ENCODE measurements at places on chromosomes 4 and X.

DNA sequence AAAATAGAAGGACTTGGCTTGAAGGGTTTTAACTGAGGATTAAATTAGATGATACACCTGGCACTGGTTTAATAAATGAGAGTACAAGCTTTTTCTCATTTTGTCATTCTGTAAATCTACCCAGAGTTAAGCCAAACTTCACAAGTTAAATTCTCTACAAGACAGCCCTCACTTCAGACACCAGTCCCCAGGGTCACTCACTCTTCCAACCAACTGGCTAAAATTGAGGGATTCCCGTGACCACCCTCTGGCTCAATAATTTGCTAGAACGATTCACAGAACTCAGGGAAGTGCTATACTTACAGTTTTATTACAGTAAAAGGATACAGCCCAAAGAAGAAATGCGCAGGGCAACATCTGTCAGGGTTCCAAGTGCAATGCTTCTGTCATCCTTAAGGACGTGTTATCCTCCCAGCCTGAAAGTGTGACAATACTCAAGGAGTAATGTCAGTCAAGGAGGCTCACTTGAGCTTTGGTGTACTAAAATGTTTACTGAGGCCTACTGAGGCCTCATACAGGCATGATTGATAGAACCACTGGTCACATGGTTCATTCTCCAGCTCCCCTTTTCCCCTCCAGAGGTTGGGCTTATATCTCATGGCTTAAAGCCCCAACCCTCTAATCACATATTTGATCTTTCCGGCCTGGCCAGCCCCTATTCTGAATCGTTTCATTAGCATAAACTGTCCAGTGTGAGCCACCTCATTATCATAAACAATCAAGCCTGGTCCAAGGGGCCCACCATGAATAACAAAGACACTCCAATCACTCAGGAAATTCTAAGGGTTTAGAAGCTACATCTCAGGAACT lies 9.6 kb upstream of the TMSB4X start:
- DNase-seq = no peak

GRCh38 chr4:2416564-2417225 lies 1.8 kb downstream of the ZFYVE28 start:
- no peak for DNase-seq

DNA sequence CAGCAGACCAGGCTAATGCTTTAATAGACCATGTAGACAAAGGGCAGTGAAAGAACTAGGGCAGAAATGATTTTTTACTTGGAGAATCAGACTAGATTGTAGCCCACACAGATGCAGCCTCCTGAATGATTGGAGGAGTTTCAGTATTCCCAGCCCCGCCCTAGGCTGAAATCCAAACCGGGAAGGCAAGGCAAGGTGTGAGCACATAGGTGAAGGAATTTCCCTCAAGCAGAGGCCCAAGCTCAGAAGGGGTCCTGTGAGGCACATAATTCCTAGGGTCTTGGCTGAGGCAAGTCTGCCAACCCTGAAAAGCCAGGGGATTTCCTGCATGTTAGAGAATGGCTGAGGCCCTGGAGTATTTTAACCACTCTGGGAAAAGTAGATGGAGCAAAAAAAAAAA lies 56.4 kb upstream of the PAK3 start:
- DNase-seq = no peak

- no peak for DNase-seq
Observed at GRCh38 chr4:168383510-168383909, 65.0 kb upstream of the DDX60 start.

- no peak for DNase-seq
Observed at GRCh38 chrX:65407157-65407626, 127.4 kb downstream of the LAS1L start.

- no peak for DNase-seq
Observed at GRCh38 chr4:184021389-184021788, 116.3 kb downstream of the STOX2 start.

GRCh38 chrX:47577901-47578300 lies 4.3 kb upstream of the TIMP1 start:
- no peak for DNase-seq

DNA sequence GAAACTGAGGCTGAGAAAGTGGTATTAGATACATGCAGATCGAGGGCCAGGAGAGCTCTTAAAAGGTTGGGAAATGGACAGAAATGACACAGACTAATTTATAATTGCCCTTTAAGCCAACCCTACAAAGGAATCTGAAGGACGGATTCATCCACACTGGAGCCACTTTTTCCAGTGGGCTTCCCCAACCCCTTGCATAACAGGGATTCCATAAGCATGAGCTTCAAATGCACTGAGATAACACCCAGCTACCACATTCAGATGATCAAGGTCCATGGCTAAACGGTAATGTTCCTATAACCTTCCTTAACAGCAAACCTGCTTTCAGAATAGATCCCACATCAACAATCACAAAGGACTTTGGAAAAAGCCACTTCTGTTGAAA lies 34.2 kb downstream of the PLAC1 start:
- no peak for DNase-seq

- no peak for DNase-seq
Observed at GRCh38 chr4:142818031-142818430, 28.1 kb downstream of the INPP4B start.

- DNase-seq = no peak
Observed at GRCh38 chrX:120301960-120302359, 9.3 kb downstream of the TMEM255A start.

GRCh38 chr4:18319431-18319830 lies 297.9 kb upstream of the LCORL start:
- DNase-seq = no peak

GRCh38 chrX:134670134-134670924 lies 12.1 kb upstream of the PLAC1 start:
- no peak for DNase-seq

- DNase-seq = no peak
Observed at GRCh38 chr4:90419124-90419711, 292.0 kb downstream of the CCSER1 start.

- DNase-seq = no peak
Observed at GRCh38 chr4:102569200-102569599, 68.0 kb downstream of the NFKB1 start.

GRCh38 chrX:118156254-118156952 lies 39.8 kb upstream of the KLHL13 start:
- no peak for DNase-seq

- DNase-seq = no peak
Observed at GRCh38 chrX:154802947-154803346, 2.3 kb downstream of the MPP1 start.

GRCh38 chrX:29604381-29604780 lies 611.0 kb upstream of the MAGEB2 start:
- no peak for DNase-seq

DNA sequence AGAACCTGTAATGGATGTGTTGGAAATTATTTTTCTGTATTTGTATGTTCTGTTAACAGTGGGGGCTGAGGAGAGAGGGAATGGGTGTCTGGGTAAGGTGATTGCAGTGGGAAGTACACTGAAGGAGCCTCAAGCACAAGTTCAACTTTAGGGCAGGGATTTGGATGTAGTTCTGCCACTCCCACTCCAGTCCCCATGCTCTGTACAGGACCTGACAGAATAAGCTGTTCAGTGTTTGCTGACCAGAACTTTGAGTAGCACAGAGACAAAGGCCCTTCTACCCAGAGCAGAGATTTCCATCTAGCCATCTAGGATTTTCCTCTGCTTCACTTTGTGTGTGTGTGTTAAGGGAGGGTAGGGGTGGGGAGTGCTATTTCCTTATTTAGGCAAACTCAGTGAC lies 49.2 kb downstream of the VSIG4 start:
- DNase-seq = no peak

GRCh38 chr4:38322714-38323113 lies 341.3 kb upstream of the KLF3 start:
- no peak for DNase-seq

DNA sequence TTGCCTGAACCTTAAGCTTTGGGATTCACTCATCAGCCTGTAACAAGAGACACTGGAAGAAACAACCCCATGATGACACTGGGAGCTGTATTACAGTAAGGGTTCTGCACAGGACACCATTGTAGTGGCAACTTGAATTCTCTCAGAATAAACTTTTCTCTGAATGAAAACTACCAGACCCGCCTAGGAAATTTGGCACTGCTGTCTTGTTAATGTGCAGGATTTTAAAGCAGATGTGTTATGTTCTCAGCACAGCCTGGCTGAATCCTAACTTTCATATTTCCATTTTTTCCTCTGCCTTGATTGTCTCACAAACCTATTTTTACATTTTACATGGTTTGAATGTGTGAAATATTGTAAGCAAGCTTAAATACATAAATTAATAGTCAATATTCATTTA lies 253.6 kb downstream of the UNC5C start:
- no peak for DNase-seq

GRCh38 chr4:61994036-61994435 lies 793.9 kb downstream of the ADGRL3 start:
- no peak for DNase-seq

DNA sequence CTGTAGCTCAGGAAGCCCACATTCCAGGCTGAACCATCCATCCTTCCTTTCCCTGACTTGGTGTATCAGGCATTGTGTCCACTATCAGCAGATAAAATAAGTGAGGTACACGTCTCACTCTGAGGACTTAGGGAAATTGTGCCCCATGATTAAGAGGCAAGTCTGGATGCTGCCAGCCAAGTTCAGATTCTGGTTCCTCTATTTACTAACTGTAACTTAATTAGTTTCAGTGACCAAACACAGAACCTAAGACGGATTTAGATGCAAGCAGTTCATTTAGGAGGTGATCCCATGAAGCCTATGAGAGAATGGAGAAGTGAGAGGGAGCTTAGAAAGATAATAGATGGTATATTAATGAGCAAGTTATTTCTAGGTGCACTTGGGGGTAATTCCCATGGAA lies 56.6 kb upstream of the PACRGL start:
- no peak for DNase-seq

GRCh38 chrX:150508018-150508417 lies 60.4 kb upstream of the MTM1 start:
- no peak for DNase-seq

- no peak for DNase-seq
Observed at GRCh38 chrX:31499109-31499508, 427.3 kb upstream of the FTHL17 start.

DNA sequence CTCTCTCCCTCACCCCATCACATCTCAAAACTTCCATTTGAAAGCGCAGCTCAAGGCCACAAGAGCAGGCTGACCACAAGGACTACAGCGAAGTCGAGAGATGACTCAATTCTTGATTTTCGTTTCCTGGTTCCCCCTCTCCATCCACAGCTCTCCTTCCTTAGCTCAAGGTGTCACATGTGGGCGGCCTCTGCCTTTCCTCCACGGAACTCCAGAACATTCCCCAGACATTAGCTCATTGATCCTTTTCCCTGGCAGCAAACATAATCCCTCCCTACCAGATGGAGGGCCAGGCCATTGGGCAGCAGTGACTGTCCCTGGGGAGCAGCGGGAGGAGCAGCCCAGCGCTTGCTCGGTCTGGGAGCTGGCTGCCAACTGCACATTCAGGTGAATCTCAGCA lies 56.3 kb downstream of the CCDC149 start:
- DNase-seq = peak; percentile 37

DNA sequence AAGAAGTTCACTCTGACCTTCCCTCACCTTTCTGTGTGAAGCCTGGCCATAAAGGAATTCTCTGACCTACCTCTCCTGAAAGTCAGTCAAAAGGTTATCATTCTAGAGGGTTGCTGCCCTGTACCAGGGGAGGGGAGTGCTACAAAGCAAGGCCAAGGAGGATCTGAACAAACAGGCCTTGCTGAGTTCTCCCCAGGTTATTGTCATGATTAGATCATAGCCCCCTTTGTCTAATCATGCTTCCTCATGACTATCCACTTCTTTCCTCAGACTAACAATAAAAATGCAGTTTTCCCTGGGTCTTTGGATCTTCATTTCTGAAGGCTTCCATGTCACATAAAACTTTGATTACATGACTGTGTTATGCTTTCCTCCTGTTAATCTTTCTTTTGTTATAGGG lies 472.0 kb downstream of the IQCM start:
- DNase-seq = no peak

DNA sequence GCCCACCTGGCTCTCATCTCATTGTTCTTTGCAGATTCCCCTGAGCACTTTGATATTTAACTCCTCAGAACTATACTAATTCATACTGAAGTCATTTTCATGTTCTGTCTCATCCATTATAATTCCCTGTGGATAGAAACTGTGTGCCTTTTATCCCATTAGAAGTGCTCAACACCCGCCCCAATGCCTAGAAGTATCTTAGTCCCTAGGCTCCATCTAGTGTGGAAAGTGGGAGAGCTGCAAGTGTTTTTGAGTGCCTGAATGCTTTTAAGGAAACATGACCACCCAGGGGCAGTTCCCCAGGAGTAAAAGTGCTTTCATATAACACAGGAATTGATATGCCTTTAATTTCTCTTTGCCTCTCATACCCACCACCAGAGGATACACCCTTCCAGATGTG lies 117.0 kb downstream of the CHRDL1 start:
- no peak for DNase-seq

GRCh38 chr4:796206-796605 lies 29.7 kb downstream of the CPLX1 start:
- no peak for DNase-seq

DNA sequence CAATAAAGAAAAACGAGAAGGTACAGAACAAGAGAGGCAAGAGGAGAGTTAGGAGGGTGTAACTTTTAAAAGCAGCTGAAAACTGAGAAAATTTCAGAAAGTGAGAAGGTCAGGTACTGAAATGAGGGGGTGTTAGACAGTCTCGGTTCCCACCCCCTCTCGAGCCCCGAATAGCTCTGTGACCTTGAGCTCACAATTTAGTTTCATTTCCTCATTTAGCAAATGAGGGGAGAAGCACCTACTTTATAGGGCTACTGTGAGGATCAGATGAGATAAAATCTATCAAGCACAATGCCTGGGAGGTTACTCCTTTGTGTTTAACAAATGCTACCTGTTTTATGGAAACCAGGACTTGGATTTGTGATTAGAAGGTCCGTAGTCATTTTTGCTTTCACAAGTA lies 4.9 kb downstream of the UGT8 start:
- DNase-seq = no peak

GRCh38 chr4:115149106-115149505 lies 35.7 kb upstream of the NDST4 start:
- DNase-seq = no peak

DNA sequence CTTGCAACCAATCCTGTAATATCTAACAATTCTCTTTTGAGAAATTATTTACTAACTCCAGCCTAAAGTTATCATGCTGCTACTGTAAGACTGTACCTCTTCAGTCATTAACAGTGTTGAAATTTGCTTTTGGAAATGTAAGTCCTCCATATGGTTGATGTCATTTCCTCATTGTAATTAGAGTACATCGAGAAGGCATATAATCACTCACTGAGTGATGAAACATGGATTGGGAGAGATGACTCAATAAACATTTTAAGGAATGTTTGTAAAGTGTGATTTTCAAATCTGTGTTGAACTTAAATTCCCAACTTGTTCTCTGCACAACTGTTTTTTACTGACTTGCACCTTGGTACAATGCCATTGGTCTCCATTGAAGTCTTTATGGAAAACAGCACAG lies 61.2 kb downstream of the HMGB2 start:
- DNase-seq = no peak

DNA sequence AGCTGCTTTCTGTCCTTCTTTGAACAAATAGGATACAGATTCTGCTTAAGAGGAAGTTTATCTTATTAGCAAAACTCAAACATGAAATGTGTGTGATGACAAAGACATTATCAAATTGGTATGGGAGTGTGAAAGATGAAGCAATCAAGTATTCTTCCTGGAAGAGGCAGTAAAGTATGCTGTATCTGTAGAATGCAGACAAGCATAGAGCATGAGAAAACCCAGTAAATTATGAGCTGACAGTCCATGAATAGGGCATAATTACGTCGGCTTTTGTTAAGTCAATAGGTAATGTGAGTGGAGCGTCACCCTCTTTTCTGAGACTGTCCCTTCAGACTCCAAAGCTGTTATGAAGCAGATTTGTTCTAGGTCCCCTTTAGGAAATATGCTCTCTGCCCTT lies 458.6 kb upstream of the NWD2 start:
- no peak for DNase-seq

Measured in thoracic aorta (tissue), 2 donors.